ENCODE measurements at places on chromosomes 3 and 15.

DNA sequence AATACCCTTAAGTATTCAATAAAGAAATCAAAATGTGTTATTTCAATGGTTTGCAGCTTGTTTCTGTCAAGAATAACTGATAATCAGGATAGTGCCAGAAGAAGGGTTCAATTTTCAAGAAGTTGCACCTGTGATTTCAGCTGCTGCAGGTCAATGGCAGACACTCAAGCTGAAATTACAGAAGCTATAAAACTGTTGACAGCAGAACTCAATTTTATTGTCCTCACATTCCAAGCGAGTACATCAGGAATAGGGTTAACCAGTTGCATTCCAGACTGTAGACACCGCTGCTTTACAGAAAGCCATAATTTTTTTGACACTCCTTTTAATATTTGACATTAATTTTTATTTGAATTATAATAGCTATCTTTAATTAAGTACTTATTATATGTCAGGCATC is 364.1 kb downstream of the CGGBP1 start:
- DNase-seq = no peak

GRCh38 chr15:31591908-31592307 is 265.3 kb downstream of the KLF13 start:
- DNase-seq = no peak

- no peak for DNase-seq
Observed at GRCh38 chr15:74815121-74815934, 2.7 kb downstream of the LMAN1L start.

GRCh38 chr3:29949940-29950616 is 656.3 kb upstream of the TGFBR2 start:
- no peak for DNase-seq

- DNase-seq = no peak
Observed at GRCh38 chr3:81375921-81376320, 385.5 kb downstream of the GBE1 start.

- no peak for DNase-seq
Observed at GRCh38 chr3:105801397-105801796, 67.4 kb downstream of the CBLB start.

DNA sequence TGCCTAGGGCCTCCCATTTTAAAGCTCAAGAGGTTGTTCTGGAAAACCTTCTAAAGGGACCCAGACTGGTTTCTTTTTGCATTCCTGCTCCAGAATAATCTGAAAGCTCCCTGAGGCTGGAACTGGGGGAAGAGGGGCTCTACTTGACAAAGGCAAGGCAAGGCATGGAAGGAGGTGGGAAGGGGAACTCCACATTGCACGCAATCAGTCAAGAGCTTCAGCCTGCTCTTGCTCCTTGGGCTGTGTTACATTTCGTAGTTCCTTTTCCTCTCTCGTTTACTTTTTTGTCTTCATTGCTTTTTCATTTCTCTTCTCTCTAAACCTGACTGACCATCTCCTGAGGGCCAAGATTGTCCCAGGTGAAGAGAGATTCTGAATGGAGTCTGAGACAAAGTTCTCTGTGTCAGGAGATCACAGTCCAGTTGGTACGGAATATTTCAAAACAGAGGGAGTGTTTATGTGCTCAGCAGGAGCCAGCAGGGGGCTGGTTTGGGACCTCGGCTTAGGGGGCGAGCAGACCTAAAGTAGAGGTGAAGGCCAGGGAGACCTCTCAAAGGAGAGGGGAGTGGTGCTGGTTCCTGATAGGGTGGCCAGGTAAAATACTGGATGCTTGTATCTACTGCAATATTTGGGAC is 6.0 kb upstream of the KCTD6 start:
- no peak for DNase-seq

DNA sequence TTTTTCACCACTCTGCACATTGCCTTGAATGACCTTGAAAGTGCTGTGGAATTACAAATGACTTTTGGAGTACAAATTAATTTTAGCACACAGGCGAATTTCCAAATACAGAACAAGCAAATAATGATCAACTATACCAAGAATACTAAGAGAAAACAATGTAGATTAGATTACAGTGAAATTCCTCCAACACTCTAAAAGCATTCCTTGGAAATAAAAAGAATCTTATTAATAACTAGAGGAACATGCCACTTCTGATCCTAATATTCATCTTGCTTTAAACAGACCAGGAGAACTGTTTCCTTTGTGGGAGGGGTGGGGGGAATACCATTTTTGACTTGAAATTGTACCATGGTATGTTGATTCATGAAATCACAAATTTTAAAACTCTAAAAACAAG is 167.5 kb downstream of the SUCLG2 start:
- DNase-seq = no peak

- DNase-seq = no peak
Observed at GRCh38 chr3:115709931-115710330, 86.6 kb downstream of the GAP43 start.

DNA sequence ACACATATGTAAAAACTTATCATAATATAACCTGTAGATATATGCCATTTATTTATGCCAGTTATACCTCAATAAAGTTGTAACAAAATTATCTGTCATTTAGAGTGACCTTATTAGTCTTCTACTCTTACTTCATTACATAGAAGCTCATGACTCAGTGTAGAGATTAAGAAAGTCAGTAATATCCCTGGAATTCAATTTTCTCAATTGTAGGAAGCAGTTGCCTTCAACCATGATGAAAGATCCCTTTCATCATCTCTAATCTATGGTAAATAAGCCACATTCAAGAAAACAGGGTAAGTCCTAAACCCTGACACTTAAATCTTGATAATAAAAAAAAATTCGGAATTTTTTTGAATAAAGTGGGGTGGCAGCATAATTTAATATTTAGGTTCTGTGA is 216.5 kb upstream of the PEX5L start:
- no peak for DNase-seq

DNA sequence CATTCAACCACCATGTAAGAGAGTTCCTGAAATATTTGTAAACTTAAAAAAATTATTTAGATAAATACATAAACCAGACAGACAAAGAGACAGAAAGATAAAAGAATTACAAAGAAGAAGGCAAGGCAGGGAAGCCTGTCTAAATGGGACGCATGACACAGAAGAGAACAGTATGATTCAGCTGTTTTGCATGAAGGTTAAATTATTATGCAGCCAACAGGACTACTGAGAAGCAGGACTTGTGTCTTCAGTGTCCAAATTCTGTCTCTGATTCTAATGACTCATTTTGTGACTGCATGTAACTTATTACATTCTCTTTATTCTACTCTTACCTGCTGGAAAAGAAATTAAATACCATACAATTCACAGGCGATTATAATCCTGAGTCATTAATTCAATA is 340.4 kb upstream of the KCNMB2 start:
- DNase-seq = no peak

GRCh38 chr15:71362987-71363968 is 248.0 kb downstream of the THSD4 start:
- DNase-seq = no peak

GRCh38 chr15:27694506-27695087 is 404.5 kb downstream of the OCA2 start:
- no peak for DNase-seq

GRCh38 chr3:191141728-191142127 is 57.3 kb upstream of the OSTN start:
- DNase-seq = no peak

- no peak for DNase-seq
Observed at GRCh38 chr3:130354430-130354829, 9.0 kb downstream of the COL6A5 start.

GRCh38 chr3:128271536-128272332 is 118.5 kb downstream of the EEFSEC start:
- DNase-seq = no peak

DNA sequence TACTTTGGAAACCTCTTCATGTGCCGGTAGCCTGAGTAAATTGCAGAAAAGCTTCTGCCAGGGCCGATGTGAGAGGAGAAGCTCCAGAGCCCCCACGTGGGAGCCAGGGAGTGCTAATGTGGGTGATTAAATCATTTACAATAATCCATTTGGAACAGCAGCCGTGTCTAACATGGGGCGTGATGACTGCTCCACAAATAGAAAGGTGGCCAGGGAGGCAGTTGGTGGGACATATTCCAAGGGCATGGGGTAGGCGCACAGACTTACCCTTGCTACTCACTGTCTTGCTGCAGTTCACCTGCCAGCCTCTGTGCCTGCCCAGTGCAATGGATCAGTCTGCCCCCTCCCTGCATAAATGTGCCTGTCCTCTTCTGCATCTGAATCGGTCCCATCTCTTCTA is 39.3 kb upstream of the INSYN1 start:
- DNase-seq = no peak

All from stimulated activated CD4-positive, alpha-beta T cell treated with anti-CD3 and anti-CD28 coated beads, TNF-alpha, amount 100 ng/mL, for 48 hours (primary cell).